ENCODE measurements at places on chromosomes 6 and 20.
A peak's percentile ranks its signal among the peaks of the same experiment; 100 is the strongest.

- DNase-seq: no peak
These were observed 5.8 kb downstream of the TBPL1 start for GRCh38 chr6:133958791-133959190.

GRCh38 chr6:167811442-167812087, 15.1 kb upstream of the AFDN start:
- DNase-seq: no peak

DNA sequence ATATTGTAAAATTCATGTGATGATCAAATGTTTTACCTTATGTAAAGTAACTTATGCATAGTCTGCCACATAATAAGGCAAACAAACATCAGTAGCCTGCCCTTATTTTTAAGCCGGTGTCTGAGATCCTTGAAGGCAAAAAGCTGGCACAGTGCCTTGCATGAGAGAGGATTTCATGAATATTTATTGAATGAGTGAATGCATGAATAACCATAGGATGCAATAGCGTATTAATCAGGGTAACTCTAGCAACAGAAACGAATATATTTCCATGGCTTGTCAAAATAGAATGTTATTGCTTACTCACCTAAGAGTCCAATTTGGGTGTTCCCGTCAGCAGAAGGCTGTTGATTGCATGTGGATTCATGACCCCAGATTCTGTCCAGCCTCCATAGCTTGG, 34.9 kb downstream of the BTBD3 start:
- DNase-seq: no peak

DNA sequence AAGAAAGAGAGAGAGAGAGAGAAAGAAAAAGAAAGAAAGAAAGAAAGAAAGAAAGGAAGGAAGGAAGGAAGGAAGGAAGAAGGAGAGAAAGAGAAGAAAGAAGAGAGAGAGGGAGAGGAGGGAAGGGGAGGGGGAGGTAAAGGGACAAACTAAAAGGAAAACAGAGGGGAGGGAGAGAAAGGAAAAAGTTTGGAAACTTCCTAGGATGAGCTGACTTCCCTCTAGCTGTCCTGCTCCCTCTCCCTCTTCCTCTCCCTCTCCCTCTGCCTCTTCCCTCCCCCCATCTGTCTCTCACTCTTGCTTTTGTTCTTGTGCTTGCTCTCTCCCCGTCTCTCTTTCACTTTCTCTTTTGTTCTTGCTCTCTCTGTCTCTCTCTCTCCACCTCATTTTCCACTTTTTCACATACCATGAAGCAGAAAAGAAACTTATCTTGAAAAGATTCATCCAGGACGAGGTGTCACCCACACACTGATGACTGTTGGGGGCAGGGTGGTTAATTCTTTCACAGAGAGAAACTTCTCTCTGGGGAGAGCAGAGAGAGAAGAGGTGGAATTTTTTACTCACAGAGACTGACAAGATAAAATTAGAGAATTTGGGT, 56.4 kb upstream of the DUSP22 start:
- DNase-seq: no peak

DNA sequence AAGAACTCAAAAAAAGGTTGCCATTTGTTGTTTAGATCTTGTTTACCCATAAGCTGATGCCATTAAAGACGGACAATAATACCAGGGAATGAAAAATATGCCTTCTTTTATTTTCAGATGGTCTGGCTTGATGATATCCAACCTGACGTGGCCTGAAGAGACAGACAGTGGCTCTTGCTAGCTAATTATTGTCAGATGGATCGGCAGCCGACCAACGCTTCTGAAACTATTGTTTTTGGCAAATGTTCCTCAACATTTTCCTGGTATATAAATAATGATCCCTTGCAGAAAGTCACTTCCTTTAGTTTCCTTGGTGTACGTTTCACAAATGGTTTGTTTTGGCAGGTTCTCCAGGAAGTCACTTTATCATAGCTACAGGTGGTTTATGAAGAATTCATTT, 290.9 kb upstream of the TSHZ2 start:
- DNase-seq: no peak

- no peak for DNase-seq
These were observed 2.2 kb downstream of the DLGAP4 start for GRCh38 chr20:36308353-36308752.

- no peak for DNase-seq
These were observed 85.6 kb downstream of the AIG1 start for GRCh38 chr6:143146186-143146851.

DNA sequence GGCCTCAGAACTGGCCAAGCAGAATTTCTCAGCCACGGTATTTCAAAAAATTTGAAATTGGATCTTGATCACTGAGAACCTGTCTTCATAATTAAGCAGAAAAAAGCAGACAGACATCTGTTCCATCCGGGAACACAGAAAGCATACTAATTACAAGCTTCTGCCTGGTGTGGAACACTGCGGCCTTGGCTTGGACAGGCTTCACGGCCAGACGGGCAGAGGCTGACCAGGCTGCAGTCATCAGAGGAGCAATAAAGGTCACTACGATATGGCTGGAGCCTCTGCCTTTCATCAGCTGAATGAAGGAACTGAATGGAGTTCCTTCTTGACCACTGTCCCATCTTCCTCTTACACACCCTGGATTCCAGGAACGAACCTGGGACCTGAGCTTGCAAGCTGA, 3.9 kb upstream of the NRSN1 start:
- DNase-seq: no peak

DNA sequence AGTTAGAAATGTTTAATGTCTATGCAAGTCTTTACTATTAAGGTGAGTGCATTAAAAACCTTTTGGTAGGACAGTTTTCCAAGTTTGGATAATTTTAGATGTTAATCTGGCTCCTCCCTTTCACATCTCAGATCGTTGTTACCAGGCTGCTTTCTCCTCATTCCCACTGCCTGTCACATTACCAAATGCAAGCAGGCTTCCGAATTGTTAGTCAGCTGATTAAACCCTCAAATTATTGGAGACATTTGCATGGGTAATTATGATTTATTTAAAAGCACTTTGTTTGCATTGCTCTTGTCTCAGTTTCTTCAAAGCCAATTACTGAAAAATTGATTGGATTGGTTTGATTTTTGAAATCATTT, 816.5 kb downstream of the KIF16B start:
- peak; percentile 5 for DNase-seq

DNA sequence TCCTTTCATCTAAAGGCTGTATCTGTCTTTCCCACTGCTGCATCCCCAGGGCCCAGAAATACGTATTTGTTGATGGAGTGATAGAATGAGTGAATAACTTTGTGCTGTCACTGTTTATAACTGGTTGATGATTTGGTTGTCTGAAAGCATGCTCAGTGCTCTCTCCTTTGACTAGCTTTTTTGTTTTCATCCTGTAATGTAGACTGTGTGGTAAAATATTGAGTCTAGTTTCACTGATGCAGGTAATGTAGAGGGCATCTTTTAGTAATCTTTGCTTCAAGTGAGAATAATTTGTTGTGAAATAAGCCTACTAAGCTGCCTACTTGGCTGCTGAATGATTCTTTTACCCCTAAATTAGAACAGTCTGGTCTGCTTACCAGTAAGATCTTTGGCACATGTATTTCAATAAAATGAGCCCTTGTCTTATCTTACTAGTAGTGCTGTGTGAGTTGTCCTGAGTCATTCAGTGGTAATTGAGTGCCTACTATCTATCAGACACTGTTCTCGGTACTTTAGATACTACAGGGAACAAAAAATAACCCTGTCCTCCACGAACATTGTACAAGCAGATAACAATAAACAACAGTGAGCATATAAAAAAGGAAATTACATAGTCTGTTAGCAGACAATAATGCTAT, 39.9 kb downstream of the MAPK14 start:
- no peak for DNase-seq

DNA sequence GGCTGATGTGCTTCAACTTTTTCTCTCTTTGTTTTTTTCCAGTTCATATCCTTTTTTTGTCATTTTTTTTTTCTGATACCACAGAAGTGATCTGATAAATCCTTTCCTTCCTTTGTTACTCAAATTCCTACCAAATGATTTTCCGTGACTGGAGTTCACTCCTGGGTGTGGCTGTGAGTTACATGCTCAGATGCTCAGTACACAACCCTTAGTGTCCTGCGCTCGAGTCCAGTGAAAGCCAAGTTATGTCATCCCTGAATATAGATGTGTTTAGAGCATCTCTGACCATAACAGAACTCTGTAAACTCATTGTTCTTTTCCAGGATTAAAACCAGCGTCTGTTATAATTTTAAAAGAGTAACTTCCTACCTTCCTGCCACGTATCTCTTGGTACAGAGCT, 147.2 kb upstream of the AKAP12 start:
- no peak for DNase-seq

GRCh38 chr6:9346923-9347322, 911.6 kb upstream of the SLC35B3 start:
- DNase-seq: no peak

GRCh38 chr6:139296927-139297326, 5.1 kb upstream of the TXLNB start:
- no peak for DNase-seq

DNA sequence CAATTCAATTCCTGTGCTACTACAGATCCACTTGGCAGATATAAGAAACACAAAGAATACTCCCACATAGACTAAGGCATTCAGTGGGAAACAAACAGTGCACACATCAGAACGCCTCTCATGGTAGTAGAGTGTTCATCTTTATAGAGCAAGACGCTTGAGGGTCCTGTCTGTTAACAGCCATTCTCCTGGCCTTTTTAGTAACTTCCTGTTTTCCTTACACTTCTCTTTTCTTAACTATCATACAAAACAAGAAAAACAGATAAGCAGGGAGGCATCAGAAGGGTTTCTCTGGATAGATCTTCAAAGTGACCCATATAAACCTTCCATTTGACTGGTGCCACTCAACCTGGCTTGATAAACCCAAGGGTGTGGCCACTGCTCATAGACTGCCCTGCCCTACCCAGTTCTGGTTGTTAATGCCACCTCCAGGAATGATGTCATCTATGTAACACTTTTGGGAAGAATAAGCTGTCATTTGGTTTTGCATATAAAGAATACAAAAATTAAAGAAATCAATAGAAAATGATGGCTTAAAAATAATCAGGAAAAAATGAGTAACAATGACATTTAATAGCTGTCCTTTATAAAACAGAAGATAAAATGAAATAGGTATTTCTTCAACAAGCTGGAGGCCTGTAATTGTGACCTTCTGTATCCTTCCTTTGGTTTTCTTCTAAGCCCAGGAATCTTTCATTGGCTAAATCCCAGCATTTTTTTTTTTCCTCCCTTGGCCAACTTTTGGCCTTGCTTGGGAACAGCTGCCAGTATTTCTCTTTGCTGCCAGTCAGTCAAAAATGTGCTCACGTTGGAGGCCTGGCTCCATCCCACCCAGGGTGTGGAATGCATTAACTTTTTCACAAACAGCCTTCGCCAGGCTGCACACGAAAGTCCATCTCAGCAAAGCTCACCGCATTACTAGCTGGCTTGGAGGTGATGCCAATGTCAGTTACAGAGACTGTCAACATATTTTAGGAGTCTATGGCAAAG, 103.5 kb downstream of the GJA10 start:
- no peak for DNase-seq

- DNase-seq: no peak
These were observed 48.7 kb downstream of the PDYN start for GRCh38 chr20:1945134-1945618.

DNA sequence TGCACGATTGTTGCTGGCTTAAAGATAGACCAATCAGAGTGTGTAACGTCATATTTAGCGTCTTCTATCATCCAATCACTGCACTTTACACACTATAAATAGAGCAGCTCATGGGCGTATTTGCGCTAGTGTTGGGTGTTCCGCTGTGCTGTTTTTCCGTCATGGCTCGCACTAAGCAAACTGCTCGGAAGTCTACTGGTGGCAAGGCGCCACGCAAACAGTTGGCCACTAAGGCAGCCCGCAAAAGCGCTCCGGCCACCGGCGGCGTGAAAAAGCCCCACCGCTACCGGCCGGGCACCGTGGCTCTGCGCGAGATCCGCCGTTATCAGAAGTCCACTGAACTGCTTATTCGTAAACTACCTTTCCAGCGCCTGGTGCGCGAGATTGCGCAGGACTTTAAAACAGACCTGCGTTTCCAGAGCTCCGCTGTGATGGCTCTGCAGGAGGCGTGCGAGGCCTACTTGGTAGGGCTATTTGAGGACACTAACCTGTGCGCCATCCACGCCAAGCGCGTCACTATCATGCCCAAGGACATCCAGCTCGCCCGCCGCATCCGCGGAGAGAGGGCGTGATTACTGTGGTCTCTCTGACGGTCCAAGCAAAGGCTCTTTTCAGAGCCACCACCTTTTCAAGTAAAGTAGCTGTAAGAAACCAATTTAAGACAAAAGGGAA, 57.9 kb downstream of the TRIM38 start:
- DNase-seq: peak; percentile 87

DNA sequence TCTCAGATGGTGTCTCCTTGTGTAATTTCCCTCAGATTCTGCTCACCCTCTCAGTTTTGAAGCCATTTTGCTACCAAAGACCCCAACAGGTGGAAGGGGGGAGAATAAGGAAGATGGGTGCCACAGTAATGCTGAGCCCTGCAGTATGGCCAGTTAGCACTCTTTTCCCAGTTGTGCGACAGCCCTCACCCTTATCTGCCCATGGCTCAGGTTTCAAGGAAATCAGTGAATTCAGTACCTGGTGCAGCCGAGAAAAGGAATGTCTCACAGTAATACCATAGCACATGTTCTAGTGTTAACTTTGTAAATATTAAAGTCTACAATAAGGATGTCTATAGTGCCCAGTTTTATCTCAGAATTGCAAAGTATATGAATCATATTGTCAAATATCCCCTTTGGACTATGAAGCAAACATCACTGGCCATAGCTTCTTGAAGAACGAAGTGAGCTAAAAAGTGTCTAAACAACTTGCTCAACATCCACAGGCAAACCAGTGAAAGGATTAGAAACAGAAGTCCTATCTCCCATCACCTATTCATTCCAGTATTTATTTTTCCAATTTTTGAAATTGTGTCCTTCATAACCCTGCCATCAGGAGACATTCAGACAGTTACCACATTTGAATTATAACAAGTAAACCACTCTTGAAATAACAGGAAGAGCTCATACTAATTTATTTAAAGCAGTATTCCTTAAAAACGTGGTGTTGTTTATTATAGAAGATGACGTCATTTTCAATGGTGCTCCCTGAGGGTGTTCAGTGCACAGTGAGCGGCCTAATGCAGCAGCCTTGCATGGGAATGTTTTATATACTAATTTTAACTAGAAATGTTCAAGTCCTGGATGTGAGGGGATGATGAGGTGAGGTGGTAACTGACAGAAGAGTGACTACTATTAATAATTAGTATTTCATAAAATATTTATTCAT, 366.2 kb downstream of the TFAP2A start:
- DNase-seq: no peak

- no peak for DNase-seq
These were observed 11.7 kb upstream of the DSN1 start for GRCh38 chr20:36785308-36785707.

DNA sequence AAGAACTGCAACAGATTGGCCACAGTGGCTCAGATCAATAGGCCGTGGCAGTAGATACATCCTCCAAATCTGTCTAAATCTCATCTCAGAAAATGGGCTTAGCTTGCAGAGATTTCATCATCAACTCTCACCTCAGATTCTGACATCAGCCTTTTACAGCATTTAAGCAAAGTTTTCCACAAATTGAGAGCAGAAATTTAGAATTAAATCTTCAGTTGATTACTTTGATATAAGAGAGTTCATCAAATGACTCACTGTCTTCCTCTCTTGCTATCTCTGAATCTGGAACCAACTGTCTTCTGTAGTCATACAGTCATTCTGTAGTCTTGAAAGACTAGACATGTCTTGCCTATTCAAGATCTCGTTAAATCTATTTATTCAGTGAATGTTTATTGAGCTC, 45.2 kb upstream of the CTAGE9 start:
- no peak for DNase-seq

- DNase-seq: no peak
These were observed 6.0 kb downstream of the PCMT1 start for GRCh38 chr6:149755300-149756260.

All from NCI-H774 (cell line).